Pulmonary artery endothelial cell (primary cell): ENCODE measurements at places on chromosomes 5 and 9.

- DNase-seq, result no peak
Measured at GRCh38 chr5:132608107-132608506, 49.9 kb upstream of the IL13 start.

GRCh38 chr5:72472031-72472430 is 35.2 kb downstream of the ZNF366 start:
- no peak for DNase-seq

GRCh38 chr5:77449277-77449676 is 42.8 kb downstream of the WDR41 start:
- DNase-seq, result no peak

DNA sequence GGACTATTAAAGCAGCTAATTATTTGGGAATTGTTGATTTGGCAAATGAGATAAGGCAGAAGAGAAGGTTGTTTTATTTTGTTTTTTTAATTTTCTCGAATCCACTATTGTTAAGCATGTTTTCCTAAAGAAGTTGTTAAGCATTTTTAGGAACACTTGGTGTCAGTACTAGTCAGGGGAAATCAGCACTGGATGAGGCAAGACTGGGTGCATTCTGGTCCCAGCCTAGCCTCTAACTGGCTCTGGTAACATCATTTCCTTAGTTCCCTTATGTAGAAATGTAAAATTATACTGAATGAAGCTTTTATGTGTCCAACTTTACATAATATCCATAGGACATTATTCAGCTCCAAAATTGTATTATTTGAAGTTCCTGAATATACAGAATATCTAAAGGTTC is 196.1 kb downstream of the PCSK5 start:
- no peak for DNase-seq
